ENCODE measurements at places on chromosomes 11 and 22.
A peak's percentile ranks its signal among the peaks of the same experiment; 100 is the strongest.

DNA sequence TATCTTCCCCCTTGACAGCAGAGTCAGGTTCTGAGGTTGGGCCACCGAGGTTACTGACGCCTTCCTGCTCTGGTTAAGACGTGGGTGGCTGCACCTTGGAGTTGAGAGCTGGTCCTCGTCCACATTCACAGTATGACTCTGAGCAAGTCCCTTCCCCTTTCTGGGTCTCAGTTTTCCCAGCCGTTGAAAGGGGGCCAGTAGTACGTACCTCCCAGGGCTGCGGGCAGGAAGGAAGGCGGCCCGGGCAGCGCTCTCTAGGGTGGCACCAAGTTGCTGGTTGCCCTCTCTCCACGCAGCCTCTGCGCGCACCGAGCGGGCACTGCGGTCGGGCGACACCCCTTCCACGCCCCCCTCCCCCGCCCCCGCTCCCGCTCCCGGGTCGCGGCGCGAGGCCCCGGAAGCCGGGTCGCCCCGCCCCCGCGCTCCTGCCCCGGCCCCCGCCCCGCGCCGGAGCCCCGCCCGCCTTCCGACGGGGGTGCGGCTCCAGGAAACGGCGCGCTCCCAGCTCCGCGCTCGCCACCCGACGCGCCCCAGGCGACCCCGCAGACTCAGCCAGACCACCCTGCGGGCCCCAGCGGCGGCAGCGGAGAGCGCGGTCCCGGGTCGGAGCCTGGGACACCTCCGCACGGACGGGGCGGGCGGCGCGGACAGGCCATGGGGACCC is at the start of gene EHBP1L1:
TSS of gene EHBP1L1 (plus strand) at position 486 of the 664 bp plus-strand sequence. CDS start 250 bp downstream, outside the sequence.
- peak; percentile 68 for DNase-seq

- DNase-seq = no peak
Measured at GRCh38 chr11:81072273-81072672, 1631.4 kb upstream of the TENM4 start.

- no peak for DNase-seq
Measured at GRCh38 chr22:35443338-35443737, 43.4 kb downstream of the MCM5 start.

DNA sequence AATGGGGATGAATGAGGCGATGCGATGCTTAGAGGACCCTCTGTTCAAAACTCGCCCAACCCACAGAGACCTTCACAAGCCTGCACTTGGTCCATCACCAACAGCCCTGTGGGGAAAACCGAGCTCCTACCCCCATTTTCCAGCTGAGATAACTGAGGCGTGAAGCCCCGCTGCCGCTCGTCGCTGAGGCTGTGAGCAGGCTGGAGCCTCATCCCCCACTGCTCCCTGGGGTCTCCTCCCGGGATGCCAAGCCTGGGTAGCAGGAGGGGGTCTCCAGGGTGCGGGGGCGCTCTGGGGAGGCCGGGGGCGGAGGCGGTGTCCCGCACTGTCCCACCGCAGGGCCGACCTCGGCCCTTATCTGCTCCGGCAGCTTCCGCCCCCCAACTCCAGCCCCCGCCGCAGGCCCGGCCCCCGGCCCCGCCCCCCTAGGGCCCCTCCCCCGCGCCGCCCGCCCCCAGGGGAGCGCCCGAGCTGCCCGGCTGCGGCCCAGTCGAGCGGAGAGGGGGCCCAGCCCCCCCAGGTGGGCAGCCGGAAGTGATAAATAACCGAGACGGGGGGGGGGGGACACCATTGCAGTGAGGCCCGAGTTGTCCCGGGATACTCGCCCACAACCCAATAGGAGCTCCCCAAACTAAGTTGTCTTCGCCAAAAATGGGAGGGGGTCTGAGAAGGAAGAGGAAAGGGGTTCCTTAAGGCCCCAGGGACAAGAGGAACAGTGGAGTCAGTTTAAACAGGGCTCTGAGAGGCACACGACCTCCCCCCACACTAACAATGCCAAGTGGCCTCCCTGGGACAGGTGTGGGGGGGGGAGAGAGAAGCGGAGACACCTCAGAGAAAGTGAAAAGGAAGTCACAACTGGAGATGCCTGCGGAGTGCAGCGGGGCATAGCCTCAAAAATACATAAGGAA is 8.3 kb upstream of the SLC39A13 start:
- no peak for DNase-seq

GRCh38 chr22:29200901-29201300 is 4.8 kb upstream of the EMID1 start:
- no peak for DNase-seq

- DNase-seq = no peak
Measured at GRCh38 chr11:15565880-15566279, 451.2 kb downstream of the INSC start.

DNA sequence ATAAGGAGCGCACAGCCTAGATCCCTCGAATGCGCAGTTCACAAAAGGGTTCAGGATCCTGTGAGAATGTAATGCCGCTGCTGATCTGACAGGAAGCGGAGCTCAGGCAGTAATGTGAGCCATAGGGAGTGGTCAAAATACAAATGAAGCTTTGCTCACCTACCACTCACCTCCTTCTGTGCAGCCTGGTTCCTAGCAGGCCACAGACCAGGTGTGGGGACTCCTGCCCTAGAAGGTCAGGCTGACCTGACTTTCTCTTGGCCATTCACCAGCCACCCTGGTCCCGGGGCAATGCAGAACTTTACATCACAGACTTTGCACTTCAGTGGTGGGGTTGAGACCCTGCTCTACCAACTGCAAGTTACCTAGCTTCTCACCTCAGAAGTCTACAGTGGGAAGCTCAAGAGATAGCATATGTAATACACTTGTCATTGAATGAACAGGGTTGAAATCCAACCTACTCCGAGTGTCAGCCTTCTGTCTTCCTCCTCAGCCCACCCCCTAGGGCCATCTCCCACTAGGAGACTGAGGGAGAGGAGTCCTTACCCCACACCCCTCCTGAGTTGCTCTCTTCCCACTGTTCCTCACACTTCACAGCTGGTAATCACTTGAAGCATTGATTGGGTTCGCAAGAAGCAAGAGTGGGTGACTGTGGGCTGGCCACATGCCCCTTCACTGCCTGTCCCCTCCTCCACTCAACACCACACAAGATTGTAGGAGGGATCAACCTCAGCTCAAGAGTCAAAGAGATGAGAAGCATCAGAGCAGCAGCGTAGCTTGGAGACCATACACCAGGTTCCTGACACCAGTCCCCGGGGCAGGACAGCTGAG is 2.0 kb upstream of the KCNJ1 start:
- DNase-seq = no peak

GRCh38 chr11:37141707-37142106 is 543.7 kb upstream of the RAG2 start:
- no peak for DNase-seq

DNA sequence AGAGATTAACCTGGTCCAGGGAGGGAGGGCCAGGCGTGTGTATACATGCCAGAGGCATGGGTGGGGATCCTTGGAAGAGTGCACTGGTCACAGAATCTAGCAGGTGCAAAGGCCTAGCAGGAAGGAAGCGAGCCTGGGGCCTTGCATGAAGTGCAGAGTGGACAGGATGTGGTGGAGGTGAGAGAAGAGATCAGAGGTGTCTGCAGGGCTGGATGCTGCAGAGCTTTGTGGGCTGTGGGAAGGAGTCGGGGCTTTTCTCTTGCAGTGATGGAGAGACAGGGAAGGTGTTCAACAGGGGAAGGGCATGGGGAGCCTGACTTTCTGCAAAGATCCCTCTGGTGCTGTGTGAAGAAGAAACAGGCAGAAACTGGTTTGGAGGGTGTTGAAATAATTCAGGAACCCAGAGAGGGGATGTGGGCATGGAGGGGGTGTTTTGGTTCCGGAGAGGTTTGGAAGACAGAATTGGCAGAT is 2.5 kb upstream of the TPST2 start:
- DNase-seq = no peak

- no peak for DNase-seq
Measured at GRCh38 chr22:48478529-48479265, 1349.0 kb downstream of the BRD1 start.

DNA sequence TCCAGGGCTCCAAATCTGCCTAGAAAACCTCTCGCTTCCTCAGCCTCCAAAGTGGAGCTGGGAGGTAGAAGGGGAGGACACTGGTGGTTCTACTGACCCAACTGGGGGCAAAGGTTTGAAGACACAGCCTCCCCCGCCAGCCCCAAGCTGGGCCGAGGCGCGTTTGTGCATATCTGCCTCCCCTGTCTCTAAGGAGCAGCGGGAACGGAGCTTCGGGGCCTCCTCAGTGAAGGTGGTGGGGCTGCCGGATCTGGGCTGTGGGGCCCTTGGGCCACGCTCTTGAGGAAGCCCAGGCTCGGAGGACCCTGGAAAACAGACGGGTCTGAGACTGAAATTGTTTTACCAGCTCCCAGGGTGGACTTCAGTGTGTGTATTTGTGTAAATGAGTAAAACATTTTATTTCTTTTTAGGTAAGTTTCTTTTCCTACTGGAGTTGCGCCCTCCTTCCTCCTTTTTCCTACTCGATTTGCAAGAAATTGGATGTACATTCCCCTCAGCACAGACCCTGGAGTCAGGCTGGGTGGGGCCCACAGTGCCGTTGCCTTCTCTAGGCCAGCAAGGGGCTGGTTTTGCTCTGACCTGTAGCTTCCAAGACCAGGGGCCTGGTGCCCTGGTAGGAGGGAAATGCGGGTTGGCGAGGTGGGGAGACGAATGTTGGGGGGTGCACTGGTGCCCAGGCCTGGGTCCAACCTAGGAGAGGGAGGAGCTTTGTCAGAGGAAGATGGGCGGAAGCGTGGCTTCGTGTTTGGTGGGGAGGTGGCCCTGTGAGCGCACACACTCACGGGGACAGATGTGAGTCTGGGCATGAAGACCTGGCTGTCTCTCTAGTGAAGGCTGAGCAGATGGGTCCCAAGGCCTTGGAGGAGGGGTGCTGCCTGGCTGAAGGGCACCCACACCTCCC is 50.6 kb downstream of the ST14 start:
- no peak for DNase-seq

DNA sequence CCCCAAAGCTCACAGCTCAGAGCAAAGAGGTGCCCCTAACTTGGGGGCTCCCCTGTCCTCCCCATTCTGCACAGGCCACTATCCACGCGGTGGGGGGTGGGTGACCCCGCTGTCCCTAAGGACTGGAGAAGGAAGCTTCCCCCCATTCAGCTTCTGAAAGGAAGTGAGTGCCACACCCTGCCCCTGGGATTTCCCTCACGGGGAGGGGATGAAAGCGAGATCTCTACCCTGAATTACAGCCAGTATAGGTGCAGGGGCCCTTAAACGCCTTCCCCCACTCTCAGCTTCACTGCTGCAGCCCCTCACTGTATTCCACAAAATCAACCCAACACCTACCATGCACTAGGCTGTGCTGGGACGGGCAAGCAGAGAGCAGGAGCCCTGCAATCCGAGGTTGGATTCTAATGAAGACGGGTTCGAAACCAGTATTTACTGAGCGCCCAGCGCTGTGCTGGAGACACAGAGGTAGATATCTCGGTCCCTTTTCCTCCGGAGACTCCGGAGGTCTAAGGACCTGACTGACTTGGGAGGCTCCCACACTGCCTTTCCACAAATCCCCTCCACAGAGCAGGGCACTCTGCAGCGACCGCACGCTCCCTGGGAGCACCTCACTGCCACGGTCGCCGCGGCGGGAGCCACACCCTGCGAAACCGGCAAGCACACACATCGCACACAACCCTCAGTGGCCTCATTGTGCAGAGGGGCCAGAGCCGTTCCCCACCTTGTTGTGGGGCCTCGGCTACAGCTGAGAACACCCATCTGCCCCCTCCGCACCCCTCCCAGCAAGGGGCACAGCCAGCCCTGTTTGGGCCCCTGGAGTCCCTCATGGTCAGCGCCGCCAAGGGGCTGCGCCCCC is 1.8 kb downstream of the AHNAK start:
- no peak for DNase-seq

DNA sequence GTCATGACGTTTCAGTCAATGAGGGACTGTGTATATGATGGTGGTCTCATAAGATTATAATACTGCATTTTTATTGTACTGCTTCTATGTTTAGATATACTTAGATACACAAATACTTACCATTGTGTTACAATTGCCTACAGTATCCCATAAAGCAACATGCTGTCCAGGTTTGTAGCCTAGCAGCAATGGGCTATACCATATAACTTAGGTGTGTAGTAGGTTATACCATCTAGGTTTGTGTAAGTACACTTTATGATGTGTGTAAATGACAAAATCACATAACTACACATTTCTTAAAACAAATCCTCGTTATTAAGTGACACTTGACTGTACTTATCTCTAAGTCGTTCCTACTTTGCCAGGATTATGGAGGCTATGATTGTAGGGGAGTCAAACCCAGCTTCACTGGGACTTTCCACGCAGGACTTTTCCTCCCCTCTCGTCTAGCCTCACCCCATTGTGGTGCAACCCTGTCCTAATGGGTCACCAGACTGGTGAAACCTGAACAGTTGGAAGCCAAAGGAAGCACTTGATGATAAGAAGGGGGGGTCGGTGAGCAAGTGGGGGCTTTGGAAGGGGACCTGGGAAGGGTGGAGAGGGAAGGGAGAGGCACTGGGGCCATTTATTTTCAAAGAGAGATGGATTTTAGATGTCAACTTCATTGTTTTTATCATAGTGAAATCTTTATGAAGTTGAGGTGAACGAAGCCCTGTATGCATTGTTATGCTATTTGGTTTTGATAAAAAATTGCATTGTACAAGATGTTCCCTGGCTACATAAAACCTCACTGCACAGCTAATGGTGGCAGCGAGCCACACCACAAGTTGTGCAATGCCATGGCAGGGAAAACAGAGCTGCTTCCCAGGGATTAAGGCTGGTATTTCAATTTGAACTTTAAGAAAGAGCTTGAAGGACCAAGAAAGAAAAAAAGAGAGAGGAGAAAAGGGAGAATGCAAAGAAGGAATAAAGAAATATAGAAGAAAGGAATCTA is 129.1 kb downstream of the EHF start:
- DNase-seq = no peak

- no peak for DNase-seq
Measured at GRCh38 chr11:65474864-65475263, 24.0 kb upstream of the MALAT1 start.

GRCh38 chr11:45624095-45624494 is 41.3 kb downstream of the CHST1 start:
- DNase-seq = no peak

DNA sequence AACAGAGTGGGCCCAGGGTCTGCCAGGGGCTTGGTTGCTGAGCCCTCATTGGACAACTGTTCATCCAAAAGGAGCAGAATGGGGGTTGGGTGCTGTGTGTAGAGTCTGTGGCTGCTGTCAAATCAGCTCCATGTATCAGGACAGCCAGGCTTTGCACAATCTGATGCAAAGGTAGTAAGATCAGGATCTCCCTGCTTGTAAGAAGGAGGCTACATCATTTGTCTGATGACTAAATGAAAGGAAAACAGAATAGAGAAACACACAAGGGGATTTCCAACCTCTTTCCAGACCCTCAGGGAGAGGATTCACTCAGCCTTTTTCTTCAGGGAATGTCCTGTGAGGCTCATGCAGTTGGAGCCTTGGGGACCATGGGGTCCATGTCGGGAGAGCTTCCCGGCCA is 7.2 kb downstream of the MICAL2 start:
- no peak for DNase-seq

DNA sequence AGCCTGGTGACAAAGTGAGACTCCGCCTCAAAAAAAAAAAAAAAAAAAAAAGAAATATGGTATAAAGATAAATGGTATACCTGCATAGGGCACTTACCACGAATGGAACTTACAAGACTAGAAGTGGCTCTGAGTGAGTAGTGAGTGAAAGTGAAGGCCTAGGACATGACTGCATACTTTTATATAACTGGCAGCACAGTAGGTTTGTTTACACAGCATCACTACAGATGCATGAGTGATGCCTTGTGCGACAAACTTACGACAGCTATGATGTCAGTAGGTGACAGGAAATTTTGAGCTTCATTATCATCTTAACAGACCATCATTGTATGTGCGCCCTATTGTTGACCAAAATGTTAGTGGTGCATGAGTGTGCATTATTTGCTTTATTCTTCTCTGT is 17.7 kb downstream of the XRCC6 start:
- DNase-seq = no peak
